ENCODE measurements at places on chromosomes 12 and 14.

GRCh38 chr12:7837366-7837765, 35.3 kb downstream of the SLC2A14 start:
- no peak for DNase-seq

DNA sequence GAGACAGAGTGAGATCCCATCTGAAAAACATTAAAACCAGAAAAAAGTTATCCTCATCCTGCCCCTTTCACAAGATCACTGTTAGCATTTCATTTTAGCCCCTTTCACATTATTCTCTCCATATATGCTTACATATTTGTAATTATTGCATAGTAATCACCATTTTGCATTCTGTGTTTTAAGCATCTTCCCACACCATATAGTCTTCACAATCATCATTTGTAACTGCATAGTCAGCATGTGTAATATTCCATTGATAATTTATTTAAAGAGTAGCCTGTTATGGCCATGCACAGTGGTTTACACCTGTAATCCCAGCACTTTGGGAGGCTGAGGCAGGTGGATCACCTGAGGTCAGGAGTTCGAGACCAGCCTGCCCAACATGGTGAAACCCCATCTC, 11.8 kb downstream of the PAPLN start:
- no peak for DNase-seq

DNA sequence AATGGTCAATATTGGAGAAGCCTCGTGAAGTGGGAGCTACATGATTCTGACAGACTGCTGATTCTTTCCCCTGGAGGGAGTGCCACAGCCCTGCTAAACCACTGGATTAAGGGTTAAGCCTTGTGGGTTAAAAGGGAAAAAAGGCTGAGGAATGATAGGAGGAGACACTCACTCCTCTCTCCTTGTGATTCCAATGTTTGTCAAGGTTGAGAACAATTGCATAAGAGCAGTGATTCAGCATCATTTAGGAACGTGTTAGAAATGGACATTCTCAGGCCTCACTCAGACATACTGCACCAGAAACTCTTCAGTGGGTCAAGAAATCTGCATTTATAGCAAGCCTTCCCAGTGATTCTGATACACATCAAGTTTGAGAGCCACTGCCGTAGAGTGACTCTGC, 87.8 kb upstream of the GZMB start:
- DNase-seq: no peak

GRCh38 chr14:93752980-93753561, 35.2 kb downstream of the PRIMA1 start:
- no peak for DNase-seq

- DNase-seq: no peak
Measured at GRCh38 chr12:11622876-11623281, 26.6 kb upstream of the ETV6 start.

- no peak for DNase-seq
Measured at GRCh38 chr12:54383041-54383609, 1.4 kb downstream of the ZNF385A start.

- DNase-seq: no peak
Measured at GRCh38 chr14:34030864-34031263, 80.0 kb upstream of the EGLN3 start.

DNA sequence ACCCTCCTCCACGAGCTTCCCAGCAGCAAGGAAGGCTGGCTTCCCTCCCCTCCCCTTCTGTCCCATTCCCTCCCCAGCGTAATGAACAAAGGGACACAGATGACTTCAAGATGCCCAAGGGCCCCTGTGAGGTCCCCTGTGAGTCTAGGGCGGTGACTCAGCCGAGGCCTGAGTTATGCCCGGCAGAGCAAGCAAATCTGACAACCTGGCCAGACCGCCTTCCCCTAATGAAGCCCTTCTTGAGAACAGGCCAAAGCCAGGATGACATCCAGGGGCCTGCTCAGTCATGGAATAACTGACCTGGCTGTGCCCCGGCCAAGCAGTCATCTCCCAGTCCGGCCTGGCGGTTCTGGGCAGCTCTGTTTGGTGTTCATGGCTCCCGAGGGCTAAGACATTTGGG, 89.2 kb downstream of the DICER1 start:
- DNase-seq: no peak

DNA sequence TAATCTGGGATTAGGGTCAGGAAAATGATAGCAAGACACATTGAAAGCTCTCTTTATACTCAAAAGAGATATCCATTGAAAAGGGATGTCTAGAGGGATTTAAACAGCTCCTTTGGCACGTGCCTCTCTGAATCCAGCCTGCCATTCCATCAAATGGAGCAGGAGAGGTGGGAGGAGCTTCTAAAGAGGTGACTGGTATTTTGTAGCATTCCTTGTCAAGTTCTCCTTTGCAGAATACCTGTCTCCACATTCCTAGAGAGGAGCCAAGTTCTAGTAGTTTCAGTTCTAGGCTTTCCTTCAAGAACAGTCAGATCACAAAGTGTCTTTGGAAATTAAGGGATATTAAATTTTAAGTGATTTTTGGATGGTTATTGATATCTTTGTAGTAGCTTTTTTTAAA, 25.4 kb upstream of the PLEKHD1 start:
- no peak for DNase-seq

DNA sequence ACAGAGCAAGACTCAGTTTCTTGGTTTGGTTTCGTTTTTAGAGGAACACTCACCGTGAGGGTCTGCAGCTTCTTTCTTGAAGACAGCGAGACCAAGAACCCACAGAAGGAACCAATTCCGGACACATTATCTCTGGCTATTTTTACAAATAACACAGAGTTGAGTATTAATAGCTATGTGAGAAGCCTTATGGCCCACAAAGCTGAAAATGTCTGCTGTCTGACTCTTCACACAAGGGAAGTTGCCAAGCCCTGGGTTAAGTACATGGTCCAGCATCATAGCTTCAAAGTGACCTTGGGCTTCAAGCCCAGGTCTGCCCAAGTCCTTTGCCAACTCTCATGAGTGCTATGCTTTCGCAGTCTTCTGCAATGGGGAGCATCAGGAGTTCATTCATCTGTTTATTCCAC, 2.6 kb upstream of the LGMN start:
- no peak for DNase-seq

GRCh38 chr14:30387871-30388270, 171.1 kb upstream of the G2E3 start:
- DNase-seq: no peak

DNA sequence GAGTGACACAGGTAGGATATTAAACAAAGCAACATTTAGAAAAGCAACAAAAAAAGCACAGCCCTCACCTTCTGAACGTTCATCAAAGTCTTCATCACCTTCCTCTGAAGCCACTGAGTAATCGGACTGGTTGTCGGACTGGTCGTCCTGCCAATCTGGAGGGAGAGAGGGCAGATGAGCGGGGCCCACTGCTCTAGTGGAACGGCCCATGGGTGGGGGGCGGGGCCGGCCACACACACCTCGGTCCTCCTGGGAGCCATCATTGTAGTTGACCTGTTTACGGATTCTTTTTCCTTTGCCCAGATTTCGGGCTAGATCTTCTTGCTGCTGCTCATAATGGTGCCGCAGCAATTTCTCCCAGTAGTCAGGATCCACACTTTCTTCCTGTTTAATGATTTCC, 14.9 kb upstream of the NOP2 start:
- no peak for DNase-seq

- DNase-seq: no peak
Measured at GRCh38 chr12:108581311-108582227, 16.3 kb downstream of the TMEM119 start.

DNA sequence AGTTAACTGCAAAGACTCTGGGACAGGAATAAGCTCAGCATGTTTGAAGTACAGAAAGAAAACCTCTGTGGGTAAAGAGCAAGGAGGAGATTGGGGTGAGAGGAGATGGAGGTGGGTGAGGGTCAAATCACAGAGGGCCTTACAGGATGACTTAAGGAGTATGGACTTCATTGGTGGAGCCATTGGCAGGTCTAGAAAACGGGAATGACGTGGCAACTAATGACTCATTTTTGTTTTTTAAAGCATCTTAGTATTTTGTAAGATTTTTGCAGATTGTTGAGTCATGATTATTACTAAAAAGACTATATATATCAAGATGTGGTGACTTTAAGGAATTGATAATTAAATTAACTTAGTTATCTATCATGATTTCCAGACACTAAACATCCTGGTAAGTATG, 18.5 kb downstream of the UTP20 start:
- no peak for DNase-seq

GRCh38 chr12:117684471-117684870, 284.3 kb downstream of the KSR2 start:
- no peak for DNase-seq

GRCh38 chr14:29098656-29099055, 332.1 kb downstream of the FOXG1 start:
- no peak for DNase-seq

DNA sequence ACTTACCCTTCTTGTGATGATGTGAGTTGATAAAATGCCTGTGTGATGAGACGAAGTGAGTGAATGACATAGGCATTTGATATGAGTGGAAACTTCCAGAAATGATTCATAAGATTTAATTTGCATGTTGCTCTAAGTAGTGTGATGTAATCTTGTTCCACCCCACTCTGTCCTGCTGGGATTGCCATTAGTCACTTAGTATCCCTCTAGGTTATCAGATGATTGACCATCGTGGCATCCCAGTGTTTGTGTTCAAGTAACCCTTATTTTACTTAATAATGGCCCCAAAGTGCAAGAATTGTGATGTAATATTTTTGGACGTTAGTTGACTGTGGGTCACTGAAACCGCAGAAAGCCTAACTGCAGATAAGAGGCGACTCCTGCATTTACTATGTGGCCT, 214.4 kb upstream of the DIO2 start:
- no peak for DNase-seq

- DNase-seq: peak; percentile 48
Measured at GRCh38 chr12:47277972-47278448, 198.3 kb upstream of the AMIGO2 start.

DNA sequence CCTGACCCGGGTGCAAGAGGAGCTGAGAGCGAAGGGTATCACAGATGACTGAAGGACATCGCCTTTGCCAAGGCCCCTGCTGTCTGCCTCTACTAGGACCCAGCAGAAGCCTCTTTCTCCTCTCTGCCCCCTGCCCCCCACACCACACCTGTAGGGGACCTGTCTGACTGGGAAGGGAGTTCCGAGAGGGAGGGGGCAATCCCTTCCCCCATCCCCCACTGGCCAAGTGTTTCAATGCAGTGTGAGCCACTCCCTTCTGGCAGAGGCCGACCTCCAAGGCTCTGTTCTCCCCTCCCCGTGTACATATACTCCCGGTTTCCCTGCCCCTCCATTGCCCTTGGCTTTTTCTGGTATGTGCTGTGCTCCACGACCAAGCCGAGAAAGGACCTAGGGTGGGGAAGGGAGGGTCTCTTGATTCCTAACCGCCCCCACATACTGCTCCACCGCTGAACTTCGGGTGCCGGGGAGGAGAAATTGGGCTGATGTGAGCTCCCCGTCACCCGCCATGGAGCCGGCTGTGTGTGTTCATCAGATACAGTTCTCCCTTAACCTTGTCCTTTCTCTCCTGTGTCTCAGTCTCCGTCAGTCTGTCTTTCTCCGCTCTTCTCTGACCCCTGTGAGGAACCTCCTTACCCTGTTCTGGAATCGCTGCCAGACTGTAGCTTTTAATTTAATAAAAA, 2.0 kb upstream of the ARHGEF25 start:
- DNase-seq: no peak

DNA sequence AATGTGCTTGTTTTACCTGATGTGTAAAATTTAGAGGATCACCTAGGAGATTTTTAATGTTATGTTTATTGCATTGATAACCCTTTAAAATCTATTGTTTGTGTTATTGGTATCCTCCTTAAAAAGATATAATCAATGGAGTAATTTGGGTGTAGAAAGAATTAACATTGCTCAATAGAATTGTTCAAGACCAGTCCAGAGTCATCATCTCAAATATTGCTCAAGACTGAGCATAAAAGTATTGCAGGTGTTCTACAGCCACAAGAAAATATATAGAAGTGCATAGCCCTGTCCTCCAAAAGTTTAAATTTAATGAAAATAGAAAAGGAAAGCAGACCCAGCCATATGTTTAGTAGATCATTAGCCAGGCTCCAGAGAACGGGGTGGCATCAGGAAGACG, 102.5 kb upstream of the ARID2 start:
- DNase-seq: no peak
